Endodermal cell (in vitro differentiated cells): ENCODE measurements at places on chromosomes 13 and 19. TPM values are rescaled to one million over a fixed set of nuclear protein-coding genes. Genes with fewer than 3 reads are reported as not detected.

FGF21 gene
- not detected in 2 replicates for total RNA-seq

GRCh38 chr19:43682824-43683661, 13.1 kb upstream of the PLAUR start:
- H3K27ac ChIP-seq = no peak overlapping the region
- H3K4me3 ChIP-seq = no peak overlapping the region
- H3K27me3 ChIP-seq = no peaks in the 10 kb centered on the region
- H3K4me1 ChIP-seq = no peaks in the 10 kb centered on the region

- H3K27me3 ChIP-seq = peaks cover 3% of the 10 kb centered on the region
- DNase-seq = no peak
- no peak overlapping the region for H3K4me3 ChIP-seq
Measured at GRCh38 chr13:27476943-27477703, 26.8 kb upstream of the MTIF3 start.

DNA sequence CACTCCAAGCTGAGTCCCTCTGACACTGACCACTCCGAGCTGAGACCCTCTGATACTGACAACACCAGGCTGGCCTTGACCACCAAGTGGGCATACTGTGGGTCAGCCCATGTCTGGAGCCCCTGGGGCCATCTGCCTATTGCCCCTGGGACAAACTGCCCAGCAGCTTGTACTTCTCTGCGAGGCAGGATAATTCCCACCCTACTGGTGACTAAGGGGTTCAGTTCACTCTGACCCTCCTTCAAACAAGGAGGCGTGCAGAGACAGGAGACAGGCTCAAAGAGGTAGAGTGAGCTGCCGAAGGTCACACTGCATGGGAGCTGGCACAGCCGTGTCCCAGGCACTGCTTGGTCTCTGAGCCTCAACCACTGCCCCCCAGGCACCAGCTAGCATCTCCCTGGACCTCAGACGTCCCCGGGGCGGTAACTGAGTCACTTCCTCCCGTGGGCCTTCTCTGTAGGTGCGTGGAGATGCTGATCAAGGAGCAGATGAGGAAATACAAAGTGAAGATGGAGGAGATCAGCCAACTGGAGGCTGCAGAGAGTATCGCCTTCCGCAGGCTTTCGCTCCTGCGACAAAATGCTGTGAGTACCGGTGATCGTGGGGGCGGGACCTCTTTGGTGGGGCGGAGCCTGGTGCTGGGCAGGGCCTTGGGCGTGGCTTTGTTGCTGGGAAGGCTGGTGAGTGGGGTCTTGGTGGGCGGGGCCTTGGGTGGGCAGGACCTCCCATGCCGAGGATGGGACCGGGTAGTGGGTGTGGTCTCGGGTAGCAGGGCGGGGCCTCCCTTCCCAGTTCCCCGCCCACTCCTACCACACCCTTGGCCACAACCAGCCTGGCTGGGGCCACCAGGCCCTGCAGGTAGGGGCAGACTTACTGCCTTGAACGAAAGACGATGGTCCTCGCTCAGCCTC, 5.8 kb upstream of the USE1 start:
- peak; percentile 100 for DNase-seq
- H3K4me3 ChIP-seq = no peak overlapping the region
- no peak overlapping the region for H3K27ac ChIP-seq

GPR12 gene
- not detected in 2 replicates for total RNA-seq

GRCh38 chr13:39612023-39612637, 9.1 kb upstream of the LHFPL6 start:
- H3K36me3 ChIP-seq = no peaks in the 10 kb centered on the region
- no peaks in the 10 kb centered on the region for H3K27me3 ChIP-seq
- H3K4me1 ChIP-seq = no peaks in the 10 kb centered on the region

ARHGEF7 gene
- 45.1 and 53.5 TPM in 2 replicates for total RNA-seq

CD33 gene
- not detected in 3 replicates for total RNA-seq

DNA sequence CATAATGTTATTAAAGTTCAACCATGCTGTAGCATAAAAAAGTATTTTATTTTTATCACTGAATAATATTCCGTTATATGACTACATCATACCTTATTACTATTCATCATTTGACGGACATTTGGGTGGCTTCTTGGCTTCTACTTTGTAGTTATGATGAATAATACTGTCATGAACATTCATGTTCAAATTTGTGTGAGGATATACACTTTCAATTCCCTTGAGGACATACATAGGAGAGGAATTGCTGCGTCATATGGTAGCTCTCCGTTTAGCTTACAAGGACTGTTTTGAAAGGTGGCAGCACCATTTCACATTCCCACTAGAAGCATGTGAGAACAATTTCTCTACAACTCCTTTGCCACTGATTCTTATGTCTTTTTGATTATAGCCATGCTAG, 910.8 kb upstream of the MIR17HG start:
- H3K27ac ChIP-seq = no peak overlapping the region
- DNase-seq = no peak
- no peaks in the 10 kb centered on the region for H3K36me3 ChIP-seq
- no peak overlapping the region for H3K4me3 ChIP-seq
